ENCODE measurements at places on chromosomes 1 and 21. TPM values are rescaled to one million over a fixed set of nuclear protein-coding genes. Genes with fewer than 3 reads are reported as not detected.

Gene ZNF593OS
- total RNA-seq = not detected

Gene LCE1B
- total RNA-seq = not detected

Gene LYPD8
- total RNA-seq = not detected

- ATAC-seq = no peak
Measured at GRCh38 chr21:44394733-44395132, 41.3 kb downstream of the TRPM2 start.

Gene CDK11A
- 26.0 TPM for total RNA-seq

Gene WDR64
- 0.16 TPM for total RNA-seq

GRCh38 chr1:22140694-22141093 is 2.2 kb downstream of the WNT4 start:
- ATAC-seq = no peak

Gene GLIS1
- not detected for total RNA-seq

Gene FAM229A
- total RNA-seq = 6.3 TPM

DNA sequence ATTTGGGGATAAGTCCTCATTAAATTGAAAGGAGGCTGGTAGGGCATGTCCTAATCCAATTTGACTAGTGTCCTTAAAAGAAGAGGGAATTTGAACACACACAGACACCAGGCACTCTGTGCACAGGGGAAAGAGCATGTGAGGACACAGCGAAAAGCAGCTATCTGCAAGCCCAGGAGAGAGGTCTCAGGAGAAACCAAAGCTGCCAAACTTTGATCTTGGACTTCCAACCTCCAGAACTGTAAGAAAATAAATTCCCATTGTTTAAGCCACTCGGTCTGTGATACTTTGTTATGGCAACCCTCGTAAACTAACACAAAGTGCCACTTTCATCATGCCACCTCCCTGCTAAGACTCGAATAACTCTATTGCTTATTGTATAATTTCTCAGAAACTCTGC is 13.8 kb downstream of the PLA2G4A start:
- ATAC-seq = no peak

- peak; percentile 82 for ATAC-seq
Measured at GRCh38 chr1:67652800-67653199, 32.2 kb upstream of the GADD45A start.

GRCh38 chr1:15070145-15070748 is 83.3 kb upstream of the TMEM51 start:
- no peak for ATAC-seq

GRCh38 chr1:17755120-17755519 is at the start of gene ACTL8:
ACTL8 (plus strand) TSS chr1:17755333; CDS start chr1:17823009, 67,676 bp downstream.
- no peak for ATAC-seq

GRCh38 chr1:208577381-208577905 is 333.3 kb upstream of the PLXNA2 start:
- ATAC-seq = no peak

Gene WNT3A
- total RNA-seq = not detected

GRCh38 chr21:42594616-42595282 is 58.7 kb upstream of the PDE9A start:
- no peak for ATAC-seq

DNA sequence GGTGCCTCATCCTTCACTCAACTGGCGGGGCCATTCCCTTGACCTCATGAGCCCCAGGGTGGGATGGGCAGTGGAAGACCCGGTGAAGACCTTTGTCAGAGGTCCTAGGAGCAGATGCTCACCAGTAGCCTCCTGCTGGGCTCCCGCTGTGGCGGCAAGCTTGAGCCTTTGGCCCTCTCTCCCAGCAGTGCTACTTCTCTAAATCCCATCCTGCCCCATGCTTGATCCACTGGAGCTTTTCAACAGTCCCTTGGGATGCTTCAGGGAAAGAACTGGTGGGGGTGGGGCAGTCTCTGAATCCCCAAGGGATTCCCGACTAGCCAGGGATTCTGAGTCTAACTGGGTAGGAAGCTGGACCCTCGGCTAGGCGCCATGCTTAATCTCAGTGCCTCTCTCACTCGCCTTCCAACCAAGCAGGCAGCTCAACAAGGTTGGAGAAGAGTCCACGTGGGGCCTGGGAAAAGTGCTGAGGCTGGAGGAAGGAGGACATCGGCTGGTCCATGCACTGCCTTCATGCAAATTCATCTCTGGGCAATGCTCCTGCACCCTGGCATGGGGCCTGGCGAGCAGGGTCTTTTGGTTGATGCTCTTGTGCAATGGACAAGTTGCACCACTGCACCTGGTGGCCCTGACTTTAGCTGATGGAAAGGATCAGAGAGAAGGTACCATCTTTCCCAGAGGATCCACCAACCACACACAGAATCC is 190.3 kb downstream of the GRIK3 start:
- ATAC-seq = no peak

Gene B3GALT2
- 5.1 TPM for total RNA-seq

Gene SERINC2
- total RNA-seq = 3.6 TPM

DNA sequence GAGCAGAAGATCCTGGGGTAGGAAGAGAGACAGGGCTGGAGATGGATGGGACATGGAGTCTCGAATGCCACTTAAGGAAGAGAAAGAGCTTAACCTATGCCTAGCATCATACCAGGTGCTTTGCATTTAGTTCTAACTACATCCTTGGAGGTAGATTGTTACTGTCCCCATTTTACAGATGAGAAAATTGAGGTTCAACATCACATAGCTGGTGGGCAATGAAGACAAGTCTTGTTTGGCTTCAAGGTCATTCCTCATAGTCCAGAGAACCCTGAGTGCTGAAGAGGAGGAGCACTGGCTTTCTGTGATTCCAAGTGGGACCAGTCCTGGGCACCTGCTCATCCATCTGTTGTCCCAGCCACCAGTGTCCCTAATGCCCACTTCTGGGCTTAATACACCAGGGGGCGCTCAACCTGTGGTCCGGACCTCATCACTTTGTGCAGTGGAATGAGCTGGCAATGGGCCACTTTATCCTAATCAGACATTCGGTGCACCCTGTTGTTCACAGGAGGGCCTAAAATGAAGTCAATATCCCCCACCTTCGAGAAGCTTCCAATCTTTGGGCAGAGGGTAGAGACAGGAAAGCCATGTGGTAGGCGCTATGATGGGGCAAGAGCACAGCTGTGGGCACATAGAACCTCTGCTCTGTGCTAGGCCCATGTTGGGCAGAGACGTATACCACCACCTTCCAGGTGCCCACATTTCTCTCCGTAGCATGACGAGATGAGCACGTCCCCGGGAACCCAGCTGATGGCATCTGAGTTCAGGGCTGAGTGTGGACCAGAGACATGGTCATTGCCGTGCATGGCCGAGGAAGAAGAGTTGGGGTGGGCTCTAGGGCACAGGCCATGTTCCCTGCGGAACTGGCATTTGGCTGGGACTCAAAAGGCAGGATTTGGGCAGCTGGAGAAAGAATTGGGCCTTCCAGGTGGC is 9.2 kb downstream of the RPS6KA1 start:
- no peak for ATAC-seq

DNA sequence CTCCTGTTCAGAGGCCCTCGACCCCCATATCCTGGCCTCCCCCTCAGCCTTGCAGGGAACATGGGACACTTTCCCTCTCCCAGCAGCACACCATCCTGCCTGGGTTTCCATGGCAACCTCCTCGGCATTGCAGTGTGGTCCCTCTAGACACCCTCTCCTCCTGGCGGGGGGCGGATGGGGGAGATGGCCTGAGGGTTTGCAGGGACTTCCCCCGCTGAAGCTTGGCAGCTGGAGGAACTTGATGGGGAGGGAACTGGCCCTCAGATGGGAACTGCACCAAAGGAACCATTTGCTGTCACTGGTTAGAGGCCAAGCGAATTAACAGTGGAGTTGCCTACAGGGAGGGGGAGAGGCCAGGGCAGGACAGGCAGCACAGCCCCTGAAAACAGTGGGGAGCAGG is 28.7 kb downstream of the RIMS3 start:
- ATAC-seq = no peak

DNA sequence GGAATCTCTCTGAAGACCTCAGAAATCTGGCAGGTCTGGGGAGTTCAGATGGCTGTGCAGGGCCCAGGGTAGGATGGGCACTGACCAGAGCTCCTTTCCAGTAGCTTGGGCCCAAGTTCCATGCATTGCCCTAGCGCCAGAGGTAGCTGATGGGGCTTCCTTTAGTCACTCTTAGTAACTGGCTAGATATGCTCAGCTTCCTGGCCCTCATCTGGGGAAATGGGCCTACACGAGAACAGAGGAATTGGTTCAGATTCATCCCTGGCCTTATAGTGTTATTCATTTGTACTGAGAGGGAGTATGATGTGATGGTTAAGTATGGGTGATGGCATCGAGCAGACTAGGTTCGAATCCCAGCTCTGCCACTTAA is 15.5 kb upstream of the PSMB2 start:
- no peak for ATAC-seq

DNA sequence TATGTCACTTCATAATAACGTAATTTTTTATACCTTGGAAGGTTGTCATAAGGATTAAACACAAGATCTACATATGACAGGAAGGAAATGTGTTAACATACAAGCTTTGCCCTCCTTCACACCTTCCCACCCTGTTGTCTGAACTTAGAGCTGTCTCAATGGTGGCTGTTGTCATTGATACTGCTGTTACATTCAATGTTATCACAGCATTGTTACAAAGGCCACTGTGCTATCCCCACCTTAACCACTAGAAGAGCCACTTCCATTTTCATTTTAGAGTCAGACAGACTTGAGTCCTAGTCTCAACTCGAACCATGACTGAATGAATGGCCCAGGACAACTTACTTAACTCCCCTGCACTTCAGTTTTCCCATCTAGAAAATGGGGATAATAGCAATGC is 31.2 kb downstream of the TAS1R2 start:
- ATAC-seq = no peak

- ATAC-seq = no peak
Measured at GRCh38 chr1:55466373-55466772, 251.2 kb upstream of the USP24 start.

DNA sequence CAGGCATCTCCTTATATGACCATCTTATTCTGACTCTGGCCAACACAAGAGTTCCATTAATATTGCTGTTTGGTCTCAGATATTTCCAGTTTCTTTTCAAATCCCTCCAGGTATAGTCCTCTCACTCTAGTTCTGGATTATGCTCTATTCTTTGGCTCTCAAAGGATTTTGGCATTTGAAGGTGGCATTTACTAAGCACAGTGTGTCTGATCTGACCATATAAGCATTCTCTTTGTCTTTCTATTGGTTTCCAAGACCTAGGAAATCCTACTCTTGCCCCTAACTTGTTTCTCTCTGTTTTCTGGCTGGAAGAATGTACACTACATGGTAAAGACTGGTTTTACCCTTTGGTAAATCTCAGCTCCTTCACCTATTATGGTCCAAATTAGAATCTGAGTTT is 12.7 kb upstream of the ACADM start:
- ATAC-seq = no peak

- ATAC-seq = no peak
Measured at GRCh38 chr1:23473037-23473800, 10.8 kb downstream of the ASAP3 start.
